Right kidney (tissue), 9 donors: ENCODE measurements at places on chromosomes 5 and 9.
A peak's percentile ranks its signal among the peaks of the same experiment; 100 is the strongest.

DNA sequence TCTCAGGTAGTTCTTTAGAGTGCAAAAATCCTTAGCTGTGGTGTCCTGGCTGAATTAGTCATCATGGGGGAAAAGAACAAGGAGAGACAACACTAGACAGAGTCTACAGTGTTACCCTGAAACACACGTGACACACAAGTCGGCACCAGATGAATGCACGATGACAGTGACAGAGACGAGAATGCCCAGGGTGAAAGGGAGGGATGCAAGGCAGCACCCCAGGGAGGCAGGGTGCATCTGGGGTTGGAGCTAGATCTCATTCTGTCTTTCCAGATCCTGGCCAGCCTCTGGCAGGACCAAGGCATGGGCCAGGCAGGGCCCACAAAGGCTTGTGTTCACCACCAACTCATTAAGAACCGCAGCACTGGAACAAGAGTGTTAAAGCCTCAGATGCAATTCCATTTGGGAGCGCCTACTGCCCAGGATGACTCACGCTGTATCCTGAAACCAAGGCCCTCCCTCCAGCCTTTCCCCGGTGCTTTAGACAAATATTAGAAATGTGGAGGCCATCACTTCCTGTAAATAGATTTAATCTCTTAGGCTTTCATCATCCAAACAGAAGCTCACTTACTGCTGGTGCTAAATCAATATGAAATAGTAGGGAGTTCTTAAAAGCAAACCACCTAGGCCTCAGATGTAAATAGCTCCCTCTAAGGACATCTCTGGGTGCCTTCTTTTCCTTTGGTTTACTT, 56.1 kb downstream of the IRX2 start:
- DNase-seq = no peak

DNA sequence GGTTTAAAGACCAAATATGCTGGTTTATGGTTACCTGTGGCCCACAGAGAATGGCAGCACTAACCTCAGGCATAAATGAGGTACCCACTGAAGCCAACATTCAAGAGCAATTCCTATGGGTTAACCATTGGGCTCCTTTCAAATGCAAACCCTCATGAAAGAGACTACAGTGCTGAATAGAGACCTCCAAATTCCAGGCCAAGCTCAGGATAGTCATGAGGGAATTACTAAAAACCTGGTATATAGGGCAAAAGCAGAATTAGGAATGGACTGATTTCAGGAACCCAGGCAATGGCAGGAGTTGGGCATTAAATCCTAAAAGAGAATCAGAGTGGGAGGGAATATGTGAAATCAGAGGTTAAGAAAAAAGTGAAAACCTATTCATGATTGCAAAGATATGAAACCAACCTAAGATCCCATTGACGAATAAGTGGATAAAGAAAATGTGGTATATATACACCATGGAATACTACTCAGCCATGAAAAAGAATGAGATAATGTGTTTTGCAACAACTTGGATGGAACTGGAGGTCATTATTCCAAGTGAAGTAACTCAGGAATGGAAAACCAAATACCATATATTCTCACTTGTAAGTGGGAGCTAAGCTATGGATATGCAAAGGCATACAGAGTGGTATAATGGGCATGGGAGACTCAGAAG, 51.6 kb downstream of the PDCD1LG2 start:
- no peak for DNase-seq

DNA sequence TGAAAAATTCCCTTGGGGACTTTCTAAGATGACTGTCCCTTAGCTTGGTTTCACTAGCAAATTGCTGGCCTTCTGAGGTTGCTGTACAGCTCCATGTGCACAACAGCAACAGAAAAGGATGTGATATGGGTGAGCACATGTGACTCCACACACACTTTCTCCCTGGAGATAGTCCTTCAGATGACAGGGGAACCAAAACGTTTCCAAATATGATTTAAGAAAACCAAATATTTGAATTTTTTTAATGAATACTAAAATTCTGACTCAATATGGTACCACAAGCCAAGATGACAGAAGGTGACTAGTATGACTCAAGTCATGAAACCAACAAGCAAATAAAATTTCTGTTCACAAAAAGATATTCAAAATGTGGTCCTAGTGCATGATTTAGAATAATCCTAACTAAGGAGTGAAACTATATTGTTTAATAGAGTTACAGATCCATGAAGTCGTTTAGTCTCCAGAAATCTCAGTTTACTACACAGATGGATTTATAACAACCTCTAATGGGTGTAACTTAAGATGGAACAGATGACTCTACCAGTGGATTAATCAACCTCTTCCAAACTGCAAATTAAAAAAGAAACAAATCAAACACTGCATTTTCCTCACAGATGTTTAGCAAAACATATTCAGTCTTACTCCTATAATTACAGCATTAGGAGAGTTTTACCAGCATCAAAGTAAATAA, 144.8 kb upstream of the PIK3R1 start:
- no peak for DNase-seq

GRCh38 chr5:130110328-130110727, 206.1 kb downstream of the CHSY3 start:
- no peak for DNase-seq

DNA sequence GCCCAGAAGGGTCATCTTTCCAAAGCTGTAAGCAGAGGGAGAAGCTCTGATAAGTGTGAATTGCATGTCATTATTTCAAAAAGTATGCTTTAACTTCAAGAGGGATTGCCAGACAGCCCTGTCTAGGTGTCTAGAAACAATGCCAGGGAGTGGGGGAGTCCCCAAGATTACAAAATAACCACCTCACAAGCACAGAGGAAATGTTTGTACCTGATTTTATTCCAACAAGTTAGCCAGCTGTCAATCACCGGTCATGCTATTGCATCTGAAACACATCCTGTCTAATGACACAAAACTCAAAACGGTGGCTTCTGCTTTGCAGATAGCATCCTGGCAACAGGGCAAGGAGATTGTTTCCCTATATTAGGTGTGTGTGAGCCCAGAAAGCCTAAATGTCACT, 154.2 kb upstream of the WWC1 start:
- no peak for DNase-seq

DNA sequence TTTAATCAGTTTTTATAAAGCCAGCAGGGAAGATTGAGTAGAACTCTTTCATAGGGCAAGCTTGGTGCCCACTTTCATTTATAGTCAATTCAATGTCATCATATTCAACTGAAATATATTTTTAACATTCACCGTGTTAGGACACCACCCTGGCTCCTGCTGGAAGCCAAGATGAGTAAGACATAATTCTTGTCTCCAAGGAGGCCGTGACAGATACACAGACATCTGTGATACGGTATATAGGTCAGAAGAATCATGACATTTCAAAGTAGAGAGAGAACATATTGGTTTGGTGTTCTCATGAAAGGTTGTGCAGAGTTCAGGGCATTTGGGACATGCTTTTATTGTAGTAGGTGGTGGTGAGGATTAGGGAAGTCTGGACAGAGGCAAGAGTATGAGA, 120.1 kb downstream of the CMYA5 start:
- no peak for DNase-seq

GRCh38 chr5:98569288-98569687, 204.2 kb upstream of the RGMB start:
- no peak for DNase-seq

DNA sequence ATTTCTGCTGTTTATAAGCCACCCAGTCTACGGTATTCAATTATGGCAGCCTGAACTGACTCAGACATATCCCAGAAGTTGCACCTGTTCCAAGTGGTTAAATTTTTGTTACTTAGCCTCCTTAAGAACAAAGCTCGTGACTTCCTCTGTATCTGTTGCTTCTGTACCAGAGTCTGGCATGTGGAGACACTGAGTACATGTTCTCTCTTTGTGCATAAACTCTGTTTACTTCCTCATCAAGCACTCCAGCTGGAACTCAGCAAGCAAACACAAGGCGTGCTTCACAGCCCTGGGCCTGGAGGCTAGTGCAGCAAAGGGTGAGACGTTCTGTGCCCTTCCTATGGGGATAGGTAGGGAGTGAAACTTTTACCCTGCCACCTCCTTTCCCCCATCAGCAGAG, 19.0 kb downstream of the C9orf152 start:
- DNase-seq = peak; percentile 36

GRCh38 chr5:1470762-1471211, 25.5 kb upstream of the SLC6A3 start:
- DNase-seq = no peak

GRCh38 chr9:2837915-2838314, 6.0 kb downstream of the PUM3 start:
- DNase-seq = no peak

- DNase-seq = no peak
Measured at GRCh38 chr9:4417578-4418325, 72.5 kb upstream of the SLC1A1 start.

DNA sequence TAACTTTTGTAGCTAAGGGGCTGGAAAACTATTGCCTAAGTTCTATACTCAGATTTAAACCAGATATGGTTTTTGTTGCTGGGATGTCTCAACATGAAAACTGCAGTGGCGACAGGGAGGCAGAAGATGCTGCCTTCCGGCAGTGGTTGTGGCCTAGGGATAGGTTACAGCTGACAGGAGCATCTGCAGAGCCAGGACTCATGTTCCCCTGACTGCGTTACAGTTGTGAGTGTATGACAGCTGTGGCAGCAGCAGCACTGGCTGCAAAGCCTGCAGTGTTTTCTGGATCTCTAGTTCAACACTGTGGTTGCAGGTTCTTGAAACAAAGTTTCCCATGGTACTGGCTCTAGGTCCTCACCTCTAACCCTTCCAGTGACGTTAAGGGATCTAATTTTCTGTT, 498.8 kb upstream of the CDH18 start:
- DNase-seq = no peak

GRCh38 chr9:29325894-29326293, 1752.6 kb upstream of the C9orf72 start:
- DNase-seq = no peak

DNA sequence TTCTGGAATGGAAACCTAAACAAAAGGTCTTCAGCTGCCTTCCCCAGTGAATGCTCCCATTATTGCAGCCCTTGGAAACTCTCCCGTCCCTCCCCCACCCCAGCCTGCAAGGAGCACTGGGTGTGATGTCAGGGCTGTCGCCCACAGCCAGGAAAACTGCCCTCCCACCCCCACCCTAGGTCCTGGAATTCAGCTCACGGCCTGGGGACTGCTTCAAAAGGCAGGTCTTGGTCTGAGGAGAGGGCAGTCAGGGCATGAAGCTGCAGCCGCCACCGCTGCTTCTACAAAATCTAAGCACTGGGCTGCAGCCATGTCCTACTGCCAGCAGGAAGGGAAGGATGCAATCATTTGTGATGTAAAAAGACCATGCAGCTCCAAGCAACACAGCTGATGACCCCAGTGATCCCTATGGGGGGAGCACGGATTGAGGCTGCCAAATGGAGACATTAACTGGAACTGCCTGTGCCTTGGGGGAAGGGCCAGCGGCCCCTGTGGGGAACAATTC, 11.4 kb downstream of the GRHPR start:
- no peak for DNase-seq

- DNase-seq = no peak
Measured at GRCh38 chr5:57448751-57449150, 33.9 kb downstream of the ACTBL2 start.

GRCh38 chr5:36630201-36631145, 24.1 kb downstream of the SLC1A3 start:
- no peak for DNase-seq

DNA sequence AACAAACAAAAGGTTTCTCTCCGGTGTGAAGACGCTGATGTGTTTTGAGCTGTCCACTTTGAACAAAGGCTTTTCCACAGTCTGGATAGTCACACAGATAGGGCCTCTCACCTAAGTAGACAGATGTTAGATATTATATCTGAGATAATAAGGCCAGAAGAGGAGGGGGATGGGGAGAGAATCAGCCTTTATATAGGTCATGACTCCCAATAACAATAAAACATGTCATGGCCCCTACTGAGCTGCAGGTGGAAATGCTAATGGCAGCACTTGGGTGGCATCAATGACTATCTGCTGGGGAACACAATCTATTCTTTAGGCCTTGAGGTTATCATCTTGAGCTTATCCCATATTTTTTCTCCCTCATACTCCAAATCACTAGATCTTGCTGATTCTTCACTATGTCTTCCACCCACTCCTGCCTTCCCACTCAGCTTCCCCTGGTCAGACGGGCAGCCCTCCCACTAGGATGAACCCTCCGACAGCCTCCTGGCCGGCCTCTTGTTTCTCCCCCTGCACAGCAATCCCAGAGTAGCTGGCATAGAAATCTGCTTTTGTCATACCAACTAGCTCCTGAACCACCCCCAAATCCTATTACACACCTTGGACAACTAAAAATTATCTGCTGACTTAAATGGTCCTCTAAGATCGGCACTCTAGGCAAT, 11.5 kb upstream of the SLC35D2 start:
- no peak for DNase-seq

GRCh38 chr9:109031241-109031640, 17.9 kb upstream of the CTNNAL1 start:
- DNase-seq = no peak

DNA sequence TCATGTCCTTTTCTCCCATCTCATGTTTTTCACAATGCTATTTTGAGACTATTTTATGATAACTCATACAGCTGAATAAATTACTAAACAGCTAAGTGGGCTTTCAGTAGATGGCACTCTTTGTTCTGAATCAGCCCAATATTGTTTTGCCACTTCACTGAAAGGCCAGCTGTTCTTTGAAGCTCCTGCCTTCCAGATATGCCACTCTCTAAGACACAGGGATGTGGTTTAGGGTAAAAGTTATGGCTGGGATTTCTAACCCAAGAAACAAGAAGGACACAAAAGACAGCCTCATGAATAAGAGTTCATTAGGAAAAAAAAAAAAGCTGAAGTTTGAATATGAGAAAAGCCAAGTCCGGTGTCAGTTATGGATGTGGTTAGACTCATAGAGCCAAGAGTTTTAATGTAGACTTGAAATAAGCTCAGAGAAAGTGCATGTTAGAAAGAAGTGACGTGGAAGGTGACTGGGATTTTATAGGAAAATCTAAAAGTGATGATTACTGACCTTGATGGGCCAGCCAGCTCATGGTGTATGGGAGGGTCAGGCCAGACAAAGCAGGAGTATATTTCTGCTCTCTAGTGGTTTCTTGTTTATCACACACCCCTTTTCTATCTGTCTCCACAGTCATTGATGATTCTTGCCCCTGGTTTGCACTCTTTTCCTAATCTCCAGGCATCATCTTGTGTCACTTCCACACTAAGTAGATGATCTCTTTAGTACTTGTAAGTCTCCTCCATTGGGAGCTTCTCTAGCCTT, 488.5 kb downstream of the NR2F1-AS1 start:
- no peak for DNase-seq

GRCh38 chr5:80204808-80205614, 50.8 kb downstream of the SERINC5 start:
- no peak for DNase-seq

DNA sequence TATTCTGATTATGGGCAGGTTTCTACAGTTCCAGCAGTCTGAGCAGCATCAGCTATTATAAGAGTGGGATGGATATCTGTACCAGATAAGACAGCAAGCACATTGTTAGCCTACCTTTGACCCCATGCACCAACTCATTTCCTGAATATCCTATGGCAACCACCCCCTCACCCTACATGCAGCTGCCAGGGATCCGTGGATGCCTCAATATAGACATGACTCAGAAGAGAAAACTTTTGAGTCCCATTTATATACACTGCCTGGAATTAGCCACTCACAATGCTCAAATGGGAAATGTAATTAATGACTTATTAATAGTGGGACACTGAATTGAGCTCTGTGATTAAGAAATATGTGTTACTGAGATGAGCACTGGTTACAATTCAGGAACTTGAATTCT, 124.4 kb downstream of the SSBP2 start:
- no peak for DNase-seq

- no peak for DNase-seq
Measured at GRCh38 chr5:139389701-139390638, at the start of gene MZB1. MZB1 (minus strand) TSS chr5:139389913; CDS start chr5:139389856, 57 bp downstream.

- no peak for DNase-seq
Measured at GRCh38 chr5:155700333-155700732, 626.6 kb upstream of the SGCD start.
